Kidney (tissue), 22 donors: ENCODE measurements at places on chromosomes 2 and 18. TPM values are rescaled to one million over a fixed set of nuclear protein-coding genes. Genes with fewer than 3 reads are reported as not detected.

- DNase-seq: no peak
Observed at GRCh38 chr2:187054501-187055319, 205.7 kb upstream of the ZSWIM2 start.

- DNase-seq: no peak
Observed at GRCh38 chr2:84858123-84858522, 22.8 kb downstream of the TRABD2A start.

DNA sequence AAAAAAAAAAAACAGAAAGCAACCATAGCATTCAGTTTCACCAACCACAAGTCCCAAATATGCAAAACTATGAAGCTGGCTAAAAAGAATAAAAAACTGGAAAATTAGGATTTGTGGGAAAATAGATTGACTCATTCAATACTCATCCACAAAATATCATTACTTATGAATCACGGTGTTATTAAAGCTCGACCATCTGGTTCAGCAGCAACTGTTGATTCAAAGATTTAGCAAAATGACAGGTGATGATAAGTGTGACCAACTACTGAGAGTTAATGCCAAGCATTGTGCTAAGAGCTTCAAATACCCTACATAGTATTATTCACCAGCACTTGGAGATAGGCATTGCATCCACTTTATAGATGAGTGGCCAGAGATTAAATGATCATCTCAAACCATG lies 26.2 kb upstream of the XDH start:
- DNase-seq: no peak

DNA sequence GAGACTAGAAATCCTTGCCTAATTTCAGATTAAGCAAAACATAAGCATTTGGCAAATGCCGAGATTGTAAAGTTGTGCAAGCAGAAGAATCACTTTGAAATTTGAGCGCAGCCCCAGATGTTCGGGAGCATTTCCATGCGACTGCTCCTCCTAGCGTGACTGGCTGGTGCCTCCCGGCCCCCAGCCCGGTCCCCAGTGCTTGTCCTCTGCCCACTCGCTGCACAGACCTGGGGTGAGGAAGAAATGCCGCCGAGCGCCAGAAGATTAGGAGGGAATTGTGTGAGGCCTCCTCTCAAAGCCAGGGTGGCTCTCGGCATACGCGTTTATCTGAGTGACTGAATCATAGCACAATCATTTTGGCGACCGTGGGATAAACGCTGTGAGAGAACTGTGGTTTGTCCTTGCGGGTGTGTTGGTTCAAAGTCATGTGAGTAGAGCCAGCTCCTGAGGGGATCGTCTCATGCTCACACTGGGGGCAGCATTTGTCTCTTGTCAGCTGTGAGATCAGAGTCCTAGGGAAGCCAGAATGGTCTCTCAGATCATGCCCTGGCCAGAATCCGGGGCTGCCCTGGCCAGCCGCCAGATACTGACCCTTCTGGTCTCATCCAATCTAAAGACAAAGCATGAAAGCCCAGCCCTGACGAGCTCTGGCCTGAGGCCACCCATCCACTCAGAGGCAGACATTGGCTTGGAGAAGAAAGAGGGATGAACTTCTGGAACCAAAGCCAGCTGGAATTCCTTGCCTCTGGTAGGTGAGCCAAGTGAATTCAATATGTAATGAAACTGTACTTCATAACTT lies 189.3 kb downstream of the SH3RF3 start:
- peak; percentile 91 for DNase-seq

Gene TMEM17
- polyA plus RNA-seq: 4.2 TPM

- DNase-seq: no peak
Observed at GRCh38 chr2:177694348-177694747, 301.8 kb downstream of the AGPS start.

- DNase-seq: peak; percentile 80
Observed at GRCh38 chr2:109279243-109279860, 150.3 kb downstream of the SH3RF3 start.

DNA sequence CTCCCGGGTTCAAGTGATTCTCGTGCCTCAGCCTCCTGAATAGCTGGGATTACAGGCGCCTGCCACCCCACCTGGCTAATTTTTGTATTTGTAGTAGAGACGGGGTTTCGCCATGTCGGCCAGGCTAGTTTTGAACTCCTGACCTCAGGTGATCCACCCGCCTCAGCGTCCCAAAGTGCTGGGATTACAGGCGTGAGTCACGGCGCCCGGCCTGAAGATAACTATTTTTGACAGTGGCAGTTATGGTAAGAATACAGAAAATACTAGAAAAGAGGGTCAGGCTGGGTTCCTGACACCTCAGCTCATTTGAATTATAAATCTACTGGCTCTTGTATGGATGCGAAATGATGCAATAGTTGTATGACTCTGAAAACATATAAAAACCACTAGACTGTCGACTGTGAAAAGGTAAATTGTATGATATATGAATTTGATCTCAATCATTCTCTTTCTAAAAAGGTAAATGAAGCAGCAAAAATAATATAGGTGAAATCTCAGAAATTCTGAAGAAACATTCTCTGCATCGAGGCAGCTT lies 11.1 kb upstream of the DGKD start:
- no peak for DNase-seq
